ENCODE measurements at places on chromosomes 3 and 15.

DNA sequence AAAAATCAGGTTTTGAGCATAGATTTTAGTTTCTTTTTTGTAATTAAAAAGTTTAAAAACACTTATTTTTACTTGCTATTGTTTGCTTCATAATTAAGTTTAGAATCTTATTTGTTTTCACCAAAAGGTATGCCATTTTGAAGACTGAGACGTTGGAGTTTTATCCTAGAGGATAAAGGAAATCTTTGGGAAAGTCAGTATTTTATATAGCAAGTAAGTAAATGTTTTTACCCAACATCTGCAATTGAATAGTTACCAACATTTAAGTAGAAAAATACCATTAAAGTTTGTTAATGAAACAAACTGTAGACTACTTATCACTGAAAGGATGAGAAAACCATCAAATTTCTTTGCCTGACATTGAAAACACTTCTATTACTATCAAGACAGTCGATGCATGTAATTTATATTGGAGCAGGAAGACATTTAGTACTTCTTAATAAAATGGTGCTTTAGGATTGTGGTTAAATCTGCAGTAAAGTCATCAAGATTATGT lies 14.0 kb upstream of the CHD2 start:
- DNase-seq: no peak

GRCh38 chr3:15336057-15336456 lies 3.7 kb upstream of the SH3BP5 start:
- no peak for DNase-seq

DNA sequence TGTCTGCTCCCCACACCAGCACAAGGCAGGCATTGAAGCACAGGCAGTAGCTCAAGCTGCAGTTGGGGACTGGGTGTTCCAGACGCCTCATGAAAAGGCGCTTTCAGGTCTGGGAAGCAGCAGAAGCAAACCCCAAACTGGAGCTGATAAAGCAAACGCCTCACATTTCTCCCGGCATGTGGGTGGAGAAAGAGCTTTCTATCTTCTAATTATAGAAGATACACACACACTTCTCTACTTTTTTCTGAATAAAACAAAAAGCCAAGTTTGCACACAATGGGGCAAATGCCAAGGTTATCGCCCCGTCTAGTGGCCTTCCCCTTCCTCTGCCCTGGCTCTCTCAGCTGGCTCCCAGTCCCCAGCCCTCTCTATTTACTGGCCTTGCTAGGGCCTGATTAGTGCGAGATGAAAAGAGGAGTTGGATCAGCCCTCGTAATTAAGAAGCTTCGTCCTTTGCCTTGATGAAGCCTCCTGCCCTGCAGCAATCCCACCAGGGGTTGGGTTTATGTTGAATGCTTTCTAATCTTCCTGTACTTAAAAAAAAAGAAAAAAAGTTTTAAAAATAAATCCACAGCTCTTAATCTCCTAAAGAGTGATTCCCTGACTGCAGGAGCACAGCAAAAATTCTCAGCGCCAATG lies 120.2 kb downstream of the MEGF11 start:
- DNase-seq: peak; percentile 81

GRCh38 chr15:78417754-78418630 lies 20.0 kb upstream of the IREB2 start:
- DNase-seq: no peak

DNA sequence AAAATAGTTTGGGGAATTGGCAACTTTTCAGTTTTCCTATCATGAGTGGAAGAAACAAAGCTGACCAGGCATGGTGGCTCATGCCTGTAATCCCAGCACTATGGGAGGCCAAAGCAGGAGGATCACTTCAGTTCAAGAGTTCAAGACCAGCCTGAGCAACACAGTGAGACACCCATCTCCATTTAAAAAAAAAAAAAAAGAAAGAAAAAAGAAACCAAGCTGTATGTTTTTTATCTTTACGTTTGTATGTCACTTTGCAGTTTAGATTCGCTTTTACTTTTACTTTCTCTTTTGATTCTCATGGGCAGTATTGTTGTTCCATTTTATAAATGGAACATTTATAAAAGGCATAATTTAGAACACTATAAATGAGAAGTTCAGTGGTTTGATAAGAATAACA lies 31.2 kb upstream of the TNIK start:
- no peak for DNase-seq

DNA sequence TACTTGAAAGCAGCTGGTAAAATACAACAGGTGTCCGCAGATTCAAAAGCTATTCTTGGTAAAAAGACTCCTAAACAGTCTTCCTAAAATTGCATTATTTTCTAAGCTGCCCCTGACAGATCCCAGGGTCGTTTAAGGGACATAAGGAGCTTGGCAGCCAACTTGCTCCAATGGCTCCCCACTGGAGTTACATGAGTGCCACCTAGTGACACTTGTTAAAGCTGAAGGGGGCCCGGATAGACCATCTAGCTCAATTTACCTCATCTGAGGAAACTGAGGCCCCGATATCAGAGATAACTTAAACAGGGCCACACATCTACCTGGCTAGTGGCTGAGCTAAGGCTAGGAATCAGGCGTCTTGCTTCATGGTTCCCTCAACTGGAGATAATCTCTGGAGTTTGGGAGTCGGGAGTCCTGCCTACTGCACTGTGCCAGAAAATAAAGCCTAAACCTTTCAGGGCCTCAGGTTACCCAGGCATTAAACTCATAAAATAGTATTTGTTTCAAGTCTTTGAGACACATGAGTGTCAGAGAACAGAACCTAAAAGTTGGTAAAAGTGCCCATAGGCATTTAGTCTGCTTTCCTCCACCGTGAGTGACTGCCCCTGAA lies 6.5 kb upstream of the TBC1D23 start:
- peak; percentile 39 for DNase-seq

DNA sequence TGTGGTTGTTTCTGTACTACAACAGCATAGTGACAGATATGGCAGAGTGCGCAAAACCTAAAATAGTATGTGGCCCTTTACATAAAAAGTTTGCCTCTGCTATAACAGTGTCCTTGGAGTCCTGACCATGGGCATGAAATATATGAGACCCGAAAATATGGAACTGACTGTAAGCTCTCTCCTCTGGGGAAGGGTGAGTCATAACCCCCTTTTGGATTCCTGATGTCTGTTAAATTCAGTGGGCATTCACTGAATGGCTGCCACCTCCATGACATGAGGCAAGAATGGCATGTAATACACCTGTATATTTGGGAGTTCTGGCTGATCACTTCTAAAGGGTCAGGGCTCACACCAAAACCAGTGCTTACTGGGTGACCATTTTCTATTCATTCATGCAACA lies 6.1 kb downstream of the TBC1D2B start:
- no peak for DNase-seq

DNA sequence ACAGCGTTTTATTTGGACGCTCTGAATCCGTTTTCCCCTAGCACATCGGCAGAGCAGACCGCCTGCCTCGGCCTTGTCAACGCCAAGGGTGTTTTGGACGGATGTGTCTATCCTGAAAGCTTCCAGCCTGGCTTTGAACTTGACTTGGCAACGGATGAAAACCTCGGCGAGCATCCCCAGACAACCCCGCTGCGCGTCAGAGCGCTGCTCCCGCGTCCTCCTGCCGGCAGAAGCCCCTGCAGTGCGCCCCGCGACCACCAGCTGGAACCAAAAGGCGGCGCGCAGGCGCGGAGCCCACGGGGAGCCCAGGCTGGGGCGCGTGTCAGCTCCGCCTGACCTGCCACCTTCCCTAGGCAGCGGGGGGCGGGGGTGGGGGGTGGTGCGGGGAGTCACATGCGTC lies 26.2 kb upstream of the ARL8B start:
- DNase-seq: no peak

- DNase-seq: peak; percentile 79
Measured at GRCh38 chr3:44058022-44058867, 183.4 kb upstream of the TOPAZ1 start.

GRCh38 chr3:194785315-194785714 lies 99.6 kb downstream of the FAM43A start:
- peak; percentile 57 for DNase-seq

DNA sequence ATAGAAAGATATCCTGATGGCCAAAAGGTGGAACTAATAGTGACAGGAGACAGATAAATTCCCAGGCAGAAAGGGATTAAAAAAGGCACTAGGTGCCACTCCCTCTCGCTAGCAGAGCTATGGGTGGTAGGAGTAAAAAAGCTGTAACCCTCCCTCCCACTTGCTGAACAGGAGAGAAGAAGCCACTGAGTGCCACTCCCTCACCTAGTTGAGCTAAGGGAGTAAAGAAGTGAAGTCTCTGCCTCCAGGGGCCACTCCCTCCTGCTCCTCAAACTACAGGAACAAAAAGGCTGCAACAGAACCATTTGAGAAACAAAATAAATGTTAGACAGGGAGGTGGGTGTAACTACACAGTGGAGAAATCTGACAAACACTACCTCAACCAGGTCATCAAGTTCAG lies 276.2 kb upstream of the EPHA6 start:
- no peak for DNase-seq

DNA sequence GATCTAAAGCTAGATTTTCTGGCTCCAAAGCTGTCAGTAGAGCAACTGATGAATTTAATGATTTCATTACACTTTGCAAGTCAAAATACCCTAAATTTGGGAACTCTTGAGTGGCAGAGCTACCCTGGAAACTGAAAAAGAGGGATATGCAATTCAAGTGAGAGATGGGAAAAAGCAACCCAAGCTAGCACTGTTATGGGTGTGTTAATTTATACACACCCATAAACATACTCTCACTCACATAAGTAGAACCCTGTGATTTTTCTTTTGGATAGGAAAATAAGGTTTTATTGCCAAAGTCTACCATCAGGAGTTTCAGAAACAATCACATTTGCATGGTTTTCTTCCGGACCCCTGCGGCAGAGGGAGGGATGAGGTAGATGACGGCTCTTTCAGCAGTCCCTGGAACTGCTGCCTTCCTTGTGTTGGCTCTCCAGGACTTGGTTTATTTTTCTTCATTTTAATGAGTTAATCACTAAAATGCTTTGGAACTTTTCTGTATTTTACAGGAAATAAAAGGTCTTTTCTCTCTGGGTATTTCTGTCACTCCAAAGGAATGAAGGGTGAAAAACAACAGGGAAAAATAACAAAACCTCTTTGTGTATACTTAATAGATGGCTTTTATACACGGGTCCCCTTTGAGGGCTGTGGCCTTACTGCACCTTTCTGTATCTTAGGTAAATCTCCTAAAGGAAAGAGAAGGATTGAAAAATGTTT lies 63.8 kb downstream of the TTC23 start:
- no peak for DNase-seq

DNA sequence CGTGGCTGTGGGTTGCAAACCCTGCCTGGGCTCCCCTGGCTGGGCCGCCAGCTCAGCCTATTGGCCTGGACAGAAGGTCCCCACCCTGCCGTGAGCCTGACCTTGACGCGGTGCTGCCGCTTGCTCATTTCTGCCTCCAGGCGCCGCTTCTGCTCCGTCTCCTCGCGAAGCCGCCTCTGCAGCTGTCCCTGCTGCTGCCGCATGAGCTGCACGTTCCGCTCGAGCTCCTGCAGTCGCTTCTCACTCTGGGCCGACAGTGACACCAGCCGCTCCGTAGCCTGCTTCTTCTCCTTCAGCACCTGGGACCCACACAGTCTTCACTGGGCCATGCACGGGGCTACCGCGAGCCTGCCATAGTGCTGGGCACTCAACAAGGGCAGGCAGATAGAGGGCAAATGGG lies 21.7 kb downstream of the KIF7 start:
- DNase-seq: peak; percentile 73

DNA sequence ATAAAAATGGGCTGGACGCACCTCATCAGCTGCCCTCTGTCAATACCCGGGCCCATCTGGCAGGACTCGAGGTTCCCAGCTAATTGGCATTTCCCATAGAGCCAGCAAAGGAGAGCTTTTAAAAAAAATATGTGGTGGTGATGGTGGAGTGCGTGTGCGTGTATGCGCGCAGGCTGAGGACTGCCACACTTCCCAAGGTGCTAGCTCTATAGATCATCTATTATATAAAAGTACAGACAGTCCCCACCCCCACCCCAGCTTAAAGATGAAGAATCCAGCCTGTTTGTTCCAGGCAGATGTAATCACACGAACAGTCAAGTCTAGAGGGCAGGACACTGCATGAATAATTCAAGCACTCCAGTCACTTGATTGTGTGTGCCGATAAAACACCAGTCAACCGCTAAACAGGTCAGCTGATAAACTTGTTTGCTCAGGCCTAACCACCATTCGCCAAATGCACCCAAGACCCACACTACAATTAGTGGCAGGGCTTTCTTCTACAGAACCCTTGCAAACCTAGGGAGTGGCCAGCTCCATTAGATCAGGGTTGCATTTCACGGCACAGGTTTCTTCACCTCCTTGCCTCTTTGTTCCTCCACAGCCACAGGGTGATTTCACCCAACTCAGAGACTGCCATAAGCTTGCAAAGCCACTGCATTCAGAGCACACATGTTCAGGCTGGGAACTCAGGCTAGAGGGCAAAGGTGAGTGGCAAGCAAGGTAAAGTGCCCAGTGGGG lies 5.8 kb downstream of the TLE3 start:
- no peak for DNase-seq

DNA sequence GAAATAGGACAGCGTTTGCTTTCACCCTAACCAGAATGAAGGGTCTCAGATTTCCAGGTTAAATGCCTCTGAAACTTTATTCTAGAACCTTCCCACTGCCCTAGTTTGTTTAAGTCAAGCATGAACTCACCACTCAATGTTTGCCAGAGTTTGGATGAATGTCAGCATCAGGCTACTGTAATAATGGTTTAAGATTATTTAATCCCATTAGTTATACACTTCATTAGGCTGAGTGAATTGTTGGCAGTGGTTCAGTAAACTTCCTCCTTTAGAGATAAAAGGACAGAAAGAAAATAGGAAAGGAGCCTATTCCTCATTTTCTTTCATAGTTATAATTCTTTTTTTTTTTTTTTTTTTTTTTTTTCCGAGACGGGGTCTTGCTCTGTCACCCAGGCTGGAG lies 401.9 kb upstream of the TPRG1 start:
- DNase-seq: no peak

GRCh38 chr3:104685492-104685891 lies 681.2 kb upstream of the ALCAM start:
- DNase-seq: no peak

GRCh38 chr3:21795921-21796320 lies 44.9 kb upstream of the ZNF385D start:
- no peak for DNase-seq

- DNase-seq: no peak
Measured at GRCh38 chr15:92332125-92332899, 61.4 kb upstream of the ST8SIA2 start.

Measured in posterior cingulate gyrus (tissue), 11 donors.